ENCODE measurements at places on chromosomes 7 and 10. TPM values are rescaled to one million over a fixed set of nuclear protein-coding genes. Genes with fewer than 3 reads are reported as not detected.

- no peak for DNase-seq
- peak overlapping the region; percentile 99 for H3K27ac ChIP-seq
- H3K4me1 ChIP-seq: peaks cover 27% of the 10 kb centered on the region
- no peaks in the 10 kb centered on the region for H3K27me3 ChIP-seq
These were observed 462 bp upstream of the CISD1 start for GRCh38 chr10:58268454-58268945.

Gene SCIN
- total RNA-seq: 0.47 TPM

DNA sequence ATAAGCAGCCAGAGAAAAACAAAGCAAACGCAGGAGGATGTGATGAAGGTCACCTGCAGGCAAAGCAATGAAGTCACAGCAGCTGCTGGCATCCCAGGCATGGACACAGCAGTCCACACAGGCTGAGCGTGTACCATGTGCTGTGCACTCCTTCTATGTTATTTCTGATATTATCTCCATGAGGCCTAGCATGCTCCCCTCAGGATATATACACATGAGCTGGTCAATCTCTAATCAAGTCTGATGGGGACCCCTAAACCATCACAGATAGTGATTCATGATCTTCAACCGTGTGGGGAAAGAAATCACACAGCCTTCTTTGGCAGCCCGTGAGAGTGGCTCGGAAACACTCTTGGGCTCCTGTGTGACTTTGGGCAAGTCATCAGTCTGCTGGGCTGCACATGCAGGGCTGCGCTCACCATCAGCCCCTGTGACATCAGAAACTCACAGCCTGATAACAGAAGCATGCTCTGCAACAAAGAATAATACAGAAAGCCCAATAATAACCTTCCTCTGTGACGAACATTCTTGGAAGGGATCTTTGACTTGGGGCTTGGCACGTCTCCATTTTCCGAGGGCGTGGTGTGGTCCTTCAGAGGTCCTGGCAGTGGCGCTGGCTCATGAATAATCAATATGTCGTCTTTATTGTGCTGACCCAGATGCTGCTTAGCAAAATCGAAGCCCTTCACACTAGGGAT is 83.0 kb upstream of the ATP6V0A4 start:
- no peak overlapping the region for H3K4me3 ChIP-seq
- no peak for DNase-seq
- no peaks in the 10 kb centered on the region for H3K4me1 ChIP-seq
- peaks cover 31% of the 10 kb centered on the region for H3K36me3 ChIP-seq

Gene NKX2-3
- total RNA-seq: not detected

GRCh38 chr7:112782498-112782897 is 7.7 kb downstream of the TMEM168 start:
- no peaks in the 10 kb centered on the region for H3K27me3 ChIP-seq
- peaks cover 6% of the 10 kb centered on the region for H3K4me1 ChIP-seq
- no peak overlapping the region for H3K4me3 ChIP-seq
- no peak for DNase-seq

GRCh38 chr7:94396596-94396995 is 1.9 kb downstream of the COL1A2 start:
- H3K27ac ChIP-seq: no peak overlapping the region
- no peak for DNase-seq
- peaks cover 13% of the 10 kb centered on the region for H3K27me3 ChIP-seq
- H3K4me1 ChIP-seq: peaks cover 9% of the 10 kb centered on the region

Gene CDHR1
- 0.31 TPM for total RNA-seq

Gene EN2
- total RNA-seq: not detected

Gene NEUROD6
- total RNA-seq: not detected

DNA sequence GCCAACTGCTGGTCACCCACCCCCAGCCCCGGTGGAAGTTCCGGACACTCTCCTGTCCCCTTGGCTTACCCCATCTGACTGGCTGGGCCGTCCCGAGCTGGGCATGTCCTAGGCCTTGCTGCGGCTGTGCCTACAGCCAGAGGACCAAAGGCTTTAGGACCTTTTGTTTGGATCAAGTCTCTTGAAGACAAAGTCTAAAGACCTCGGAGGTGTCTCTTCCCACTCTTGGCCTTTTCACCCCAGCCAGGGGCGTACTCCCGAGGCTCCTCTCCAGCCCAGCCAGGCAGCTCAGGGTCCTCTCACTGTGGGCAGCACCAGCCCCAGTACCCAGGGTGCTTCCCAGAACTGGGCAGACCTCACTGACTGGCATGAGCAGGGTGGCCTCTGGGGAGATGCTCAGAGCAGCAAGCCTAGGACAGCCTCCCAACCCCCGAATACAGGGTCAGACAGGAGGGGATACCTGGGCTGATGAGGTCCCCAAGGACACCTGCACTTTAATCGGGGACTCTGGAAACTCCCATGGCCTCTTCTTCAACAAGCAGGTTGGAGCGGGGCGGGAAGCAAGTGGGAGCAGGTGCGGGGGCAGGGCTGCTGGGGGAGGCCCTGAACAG is 2.7 kb upstream of the PWWP2B start:
- no peaks in the 10 kb centered on the region for H3K27me3 ChIP-seq
- no peaks in the 10 kb centered on the region for H3K36me3 ChIP-seq
- peaks cover 6% of the 10 kb centered on the region for H3K4me1 ChIP-seq
- DNase-seq: no peak
- H3K4me3 ChIP-seq: no peak overlapping the region

DNA sequence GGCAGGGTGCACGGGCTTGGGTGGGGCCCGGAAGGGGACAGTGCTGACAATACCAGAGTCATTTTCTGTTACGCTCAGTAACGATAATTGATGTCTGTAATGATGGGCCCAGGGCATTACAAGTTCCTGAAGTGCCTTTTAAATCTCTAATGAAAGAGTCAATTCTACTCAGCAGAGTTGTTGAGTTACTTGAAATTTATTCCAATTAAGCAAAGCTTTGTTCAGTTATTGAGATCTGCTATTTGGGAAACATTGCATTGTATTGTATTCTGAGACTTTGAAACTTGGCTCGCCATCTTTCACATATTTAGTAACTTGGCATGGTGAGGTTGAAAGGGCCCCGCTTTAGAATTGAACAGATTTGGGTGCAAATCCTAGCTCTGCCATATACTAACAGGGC is 34.7 kb downstream of the MINDY4 start:
- H3K4me1 ChIP-seq: no peaks in the 10 kb centered on the region
- H3K27ac ChIP-seq: no peak overlapping the region
- H3K27me3 ChIP-seq: no peaks in the 10 kb centered on the region
- peaks cover 23% of the 10 kb centered on the region for H3K36me3 ChIP-seq
- no peak for DNase-seq

DNA sequence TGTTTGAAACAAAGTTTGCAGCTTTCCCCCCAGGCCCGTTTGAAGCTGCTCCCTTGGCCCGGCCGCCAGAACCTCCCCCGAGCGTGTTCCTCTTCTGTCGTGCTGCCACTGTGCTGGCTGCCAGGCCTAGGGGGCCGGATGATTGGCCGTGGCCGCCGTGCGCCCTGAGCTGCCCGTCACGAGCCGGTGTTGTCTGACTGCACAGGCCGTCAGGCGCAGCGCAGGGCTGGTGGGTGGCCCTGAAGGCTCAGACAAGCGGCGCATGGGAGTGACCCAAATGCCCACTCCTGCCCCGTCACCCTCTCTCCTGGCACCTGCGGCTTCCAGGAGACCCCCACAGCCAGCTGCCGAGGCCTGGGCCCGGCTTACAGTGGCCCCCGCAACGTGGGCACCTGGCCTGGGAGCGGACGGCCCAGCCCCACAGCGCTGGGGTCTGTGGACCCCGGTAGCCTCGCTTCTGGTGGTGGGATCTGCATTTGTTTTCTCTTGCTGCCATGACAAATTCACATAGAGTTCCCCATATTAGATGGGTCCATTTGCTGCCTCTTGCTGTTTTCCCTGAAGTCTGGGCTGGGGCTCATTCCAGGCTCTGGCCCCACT is 13.1 kb downstream of the JAKMIP3 start:
- no peak for DNase-seq
- H3K4me3 ChIP-seq: no peak overlapping the region
- H3K36me3 ChIP-seq: no peaks in the 10 kb centered on the region
- H3K27ac ChIP-seq: no peak overlapping the region

GRCh38 chr7:131568510-131568909 is 12.1 kb upstream of the PODXL start:
- DNase-seq: no peak
- peaks cover 10% of the 10 kb centered on the region for H3K4me1 ChIP-seq
- H3K4me3 ChIP-seq: no peak overlapping the region
- no peak overlapping the region for H3K27ac ChIP-seq
- H3K36me3 ChIP-seq: no peaks in the 10 kb centered on the region

- H3K27me3 ChIP-seq: no peaks in the 10 kb centered on the region
- no peaks in the 10 kb centered on the region for H3K36me3 ChIP-seq
- no peak for DNase-seq
- no peak overlapping the region for H3K4me3 ChIP-seq
- H3K27ac ChIP-seq: no peak overlapping the region
These were observed 12.3 kb downstream of the AUTS2 start for GRCh38 chr7:69610374-69611084.

DNA sequence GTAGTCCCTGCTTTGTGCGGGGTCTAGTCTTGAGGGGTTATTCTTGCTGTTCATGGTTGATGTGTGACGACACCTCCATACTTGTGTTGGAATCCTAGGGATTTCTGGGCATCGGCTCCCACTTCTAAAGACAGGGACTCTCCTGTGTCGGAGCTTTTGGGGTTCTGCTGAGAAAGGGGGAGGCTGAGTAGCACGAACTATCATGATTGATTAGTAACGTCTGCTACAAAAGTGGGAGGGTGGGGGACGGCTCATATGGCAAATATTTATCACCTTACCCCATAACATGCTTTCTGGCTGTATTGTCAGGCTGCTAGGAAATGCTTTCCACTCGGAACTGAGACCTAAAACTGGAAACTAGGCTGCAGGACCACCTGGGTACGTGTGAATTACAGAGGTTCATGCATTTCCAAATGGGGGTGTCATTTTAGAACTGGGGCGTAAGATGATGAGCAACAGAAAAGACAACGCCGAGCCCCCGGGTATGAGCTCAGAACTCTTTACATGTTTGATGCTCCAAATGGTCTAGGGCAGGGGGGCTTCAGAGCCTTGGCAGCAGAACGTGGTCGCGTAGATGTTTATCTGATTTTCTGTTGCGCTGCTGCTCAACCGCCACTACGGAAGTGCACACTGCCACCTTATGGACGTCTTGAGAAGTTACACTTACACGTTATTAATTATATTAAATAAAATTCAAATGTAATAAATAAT is 15.1 kb upstream of the NME8 start:
- H3K27me3 ChIP-seq: no peaks in the 10 kb centered on the region
- H3K4me1 ChIP-seq: no peaks in the 10 kb centered on the region
- H3K27ac ChIP-seq: no peak overlapping the region
- no peak for DNase-seq
- no peaks in the 10 kb centered on the region for H3K36me3 ChIP-seq

GRCh38 chr7:95960706-95961244 is 188.4 kb downstream of the DYNC1I1 start:
- no peak overlapping the region for H3K27ac ChIP-seq
- H3K27me3 ChIP-seq: peaks cover 6% of the 10 kb centered on the region
- H3K4me3 ChIP-seq: no peak overlapping the region
- no peaks in the 10 kb centered on the region for H3K36me3 ChIP-seq
- DNase-seq: no peak

- DNase-seq: no peak
- H3K4me1 ChIP-seq: no peaks in the 10 kb centered on the region
- no peak overlapping the region for H3K4me3 ChIP-seq
- H3K27ac ChIP-seq: no peak overlapping the region
- H3K36me3 ChIP-seq: no peaks in the 10 kb centered on the region
These were observed 49.4 kb downstream of the CXCL12 start for GRCh38 chr10:44335330-44336021.

GRCh38 chr7:90655566-90655965 is 59.4 kb downstream of the CDK14 start:
- peaks cover 12% of the 10 kb centered on the region for H3K36me3 ChIP-seq
- no peak overlapping the region for H3K27ac ChIP-seq
- no peaks in the 10 kb centered on the region for H3K27me3 ChIP-seq
- H3K4me1 ChIP-seq: peaks cover 18% of the 10 kb centered on the region

Gene SPDYE2
- total RNA-seq: not detected

DNA sequence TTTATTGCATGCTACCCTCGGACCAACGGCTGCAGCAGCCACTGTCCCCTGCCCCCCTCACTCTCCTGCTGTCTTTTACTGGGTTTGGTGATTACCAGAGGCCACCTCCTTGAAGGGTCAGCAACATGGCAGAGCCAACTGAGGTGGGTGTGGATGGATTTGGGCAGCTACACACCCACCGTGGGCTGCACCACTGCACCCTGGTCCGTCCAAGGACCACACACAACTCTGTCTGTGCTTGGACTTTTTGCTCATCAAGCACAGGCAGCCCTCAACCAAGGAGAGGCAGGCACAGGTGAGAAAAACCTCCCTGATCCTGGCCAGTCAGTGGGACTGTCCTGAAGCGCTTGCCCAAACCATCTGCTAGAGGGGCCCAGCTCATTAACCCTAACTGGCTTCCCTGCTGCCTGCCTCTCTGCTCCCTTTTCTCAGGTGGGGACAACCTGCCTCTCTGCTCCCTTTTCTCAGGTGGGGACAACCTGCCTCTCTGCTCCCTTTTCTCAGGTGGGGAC is 239.5 kb upstream of the PITRM1 start:
- peaks cover 2% of the 10 kb centered on the region for H3K36me3 ChIP-seq
- no peak for DNase-seq
- H3K4me1 ChIP-seq: peaks cover 7% of the 10 kb centered on the region
- H3K27me3 ChIP-seq: peaks cover 13% of the 10 kb centered on the region
- no peak overlapping the region for H3K4me3 ChIP-seq
- no peak overlapping the region for H3K27ac ChIP-seq

DNA sequence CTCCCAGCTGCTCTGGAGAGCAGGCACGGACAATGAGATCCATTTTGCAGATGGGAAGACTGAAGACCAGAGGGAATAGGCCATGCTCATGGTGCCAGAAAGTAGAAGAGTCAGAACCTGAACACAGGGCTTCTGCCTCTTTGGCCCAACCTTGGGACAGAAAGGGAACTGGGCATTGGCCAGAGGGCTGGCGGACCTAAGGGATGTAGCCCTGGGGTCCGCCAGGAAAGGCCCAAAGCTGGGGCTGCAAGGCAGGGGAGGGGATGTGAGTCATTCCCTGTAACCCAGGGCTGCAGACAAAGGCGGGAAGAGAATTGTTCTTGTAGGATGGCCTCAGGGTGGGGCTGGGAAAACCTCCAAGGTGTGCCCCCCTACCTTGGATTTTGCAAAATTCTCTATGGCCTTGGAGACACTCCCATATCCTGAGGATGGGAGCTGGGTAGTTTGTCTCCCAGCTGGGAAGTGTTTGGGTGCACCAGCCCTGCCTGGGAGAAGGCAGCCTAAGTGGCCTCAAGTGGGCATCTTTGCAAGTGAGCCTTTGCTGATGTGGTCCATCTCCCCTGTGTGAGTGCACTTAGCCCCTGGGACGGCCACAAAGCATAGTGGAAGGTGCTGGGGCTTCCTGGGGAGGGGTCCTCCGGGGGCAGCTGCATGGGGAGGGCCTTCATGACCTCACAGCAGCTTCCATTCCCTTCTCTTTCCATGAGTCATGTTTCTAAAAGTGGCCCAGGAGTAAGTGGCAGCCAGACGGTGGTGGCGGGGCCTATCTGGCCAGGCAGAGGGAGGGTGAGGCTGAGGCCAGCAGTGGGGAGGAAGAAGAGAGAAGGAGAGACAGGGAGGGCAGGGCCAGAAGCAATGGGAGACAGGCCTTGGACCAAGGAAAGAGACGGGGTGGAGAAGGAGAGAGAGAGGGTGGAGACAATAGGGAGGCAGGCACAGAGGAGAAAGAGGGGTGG is 9.2 kb downstream of the AQP1 start:
- H3K4me3 ChIP-seq: no peak overlapping the region
- no peaks in the 10 kb centered on the region for H3K36me3 ChIP-seq
- H3K27me3 ChIP-seq: peaks cover 3% of the 10 kb centered on the region

Gene HIPK2
- total RNA-seq: 146 TPM
